Right ventricle myocardium inferior (tissue), 1 donor: ENCODE measurements at places on chromosomes 7 and 10. TPM values are rescaled to one million over a fixed set of nuclear protein-coding genes. Genes with fewer than 3 reads are reported as not detected.
A peak's percentile ranks its signal among the peaks of the same experiment; 100 is the strongest.

DNA sequence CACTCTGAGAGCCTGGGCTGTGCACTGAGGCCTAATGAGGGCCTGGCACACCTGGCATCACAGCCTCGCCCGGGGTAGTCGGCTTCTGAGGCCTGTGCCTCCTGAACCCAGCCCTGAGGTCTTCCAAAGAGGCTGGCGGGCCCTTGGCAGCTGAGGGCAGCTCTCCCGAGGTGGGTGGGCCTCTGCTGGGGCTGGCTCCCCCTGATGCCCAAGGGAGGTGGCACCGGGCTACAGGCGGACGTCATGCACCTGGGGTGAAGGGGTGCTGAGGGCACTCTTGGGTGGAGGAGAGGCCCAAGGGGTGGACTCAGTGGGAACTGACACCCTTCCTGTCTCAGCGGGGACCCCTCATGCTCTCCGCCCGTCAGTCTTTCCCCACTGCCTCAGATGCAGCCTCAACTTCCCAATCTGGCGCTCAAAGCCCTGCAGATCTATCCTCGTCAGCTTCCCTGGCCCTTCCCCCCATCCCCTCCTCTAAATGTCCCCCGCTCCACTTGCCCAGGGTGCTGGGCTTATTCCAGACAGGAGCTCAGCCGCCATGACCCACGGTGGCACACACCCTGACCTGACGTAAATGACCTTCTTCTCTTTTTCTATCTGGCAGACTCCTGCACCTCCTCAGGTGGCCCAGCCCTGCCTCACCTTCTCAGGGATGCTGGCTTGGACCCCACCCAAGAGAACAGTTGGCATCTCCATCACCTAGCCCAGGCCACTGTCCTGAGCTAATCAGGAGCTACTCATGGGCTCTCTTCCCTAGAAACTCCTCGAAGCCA lies 38.2 kb downstream of the MYL10 start:
- no peak for DNase-seq

- no peak for DNase-seq
Measured at GRCh38 chr10:49282879-49283341, 16.1 kb upstream of the C10orf71 start.

The CPA2 gene
- not detected for total RNA-seq

GRCh38 chr10:7558036-7558435 lies 108.7 kb downstream of the ITIH5 start:
- DNase-seq = no peak

The HOXA13 gene
- total RNA-seq = not detected

DNA sequence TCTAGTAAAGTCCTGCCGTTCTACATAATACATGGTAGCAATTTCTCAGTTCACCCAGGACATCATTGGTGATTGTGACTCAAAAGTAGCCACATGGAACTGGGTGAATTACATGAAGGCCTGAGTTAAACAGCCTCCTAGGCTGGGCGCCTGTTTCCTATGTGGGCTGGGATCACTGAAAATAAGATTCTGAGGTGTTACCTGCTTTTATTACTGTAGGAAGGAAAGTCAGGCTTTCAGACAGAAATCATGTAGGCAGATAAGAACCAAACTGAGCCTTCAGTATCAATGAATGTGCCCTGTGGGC lies 160.4 kb downstream of the CAMK1D start:
- DNase-seq = no peak

DNA sequence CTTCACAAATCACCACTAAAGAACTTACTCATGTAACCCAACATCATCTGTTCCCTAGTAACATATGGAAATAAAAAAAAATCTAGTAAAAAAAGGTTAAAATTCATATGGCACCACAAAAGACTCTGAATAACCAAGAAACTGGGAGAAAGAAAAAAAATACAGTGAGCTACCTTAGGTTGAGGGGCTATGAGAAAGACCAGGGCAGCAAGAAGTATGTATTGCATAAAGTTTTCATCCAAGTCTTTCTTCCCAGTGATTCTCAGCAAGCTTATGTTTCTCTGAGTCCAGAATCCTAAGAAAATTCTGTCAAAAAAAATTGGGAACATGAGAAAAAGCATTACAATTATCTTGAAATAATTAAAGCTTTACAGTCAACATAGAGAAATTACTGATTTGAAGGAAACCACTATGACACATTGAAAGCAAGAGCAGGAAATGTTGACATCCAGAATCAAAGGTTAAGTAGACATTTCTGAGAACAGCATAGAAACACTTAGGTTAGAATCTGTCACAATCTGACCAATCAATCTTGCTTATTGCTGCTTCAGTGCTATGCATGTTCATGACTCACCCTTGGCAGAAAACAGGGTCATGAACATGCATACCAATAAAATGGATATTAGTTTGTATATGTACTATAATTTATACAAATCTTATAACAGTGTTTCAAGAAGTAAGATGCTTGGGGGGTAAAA lies 494.0 kb upstream of the POT1 start:
- DNase-seq = no peak

GRCh38 chr10:108812906-108813305 lies 1110.4 kb downstream of the XPNPEP1 start:
- no peak for DNase-seq

DNA sequence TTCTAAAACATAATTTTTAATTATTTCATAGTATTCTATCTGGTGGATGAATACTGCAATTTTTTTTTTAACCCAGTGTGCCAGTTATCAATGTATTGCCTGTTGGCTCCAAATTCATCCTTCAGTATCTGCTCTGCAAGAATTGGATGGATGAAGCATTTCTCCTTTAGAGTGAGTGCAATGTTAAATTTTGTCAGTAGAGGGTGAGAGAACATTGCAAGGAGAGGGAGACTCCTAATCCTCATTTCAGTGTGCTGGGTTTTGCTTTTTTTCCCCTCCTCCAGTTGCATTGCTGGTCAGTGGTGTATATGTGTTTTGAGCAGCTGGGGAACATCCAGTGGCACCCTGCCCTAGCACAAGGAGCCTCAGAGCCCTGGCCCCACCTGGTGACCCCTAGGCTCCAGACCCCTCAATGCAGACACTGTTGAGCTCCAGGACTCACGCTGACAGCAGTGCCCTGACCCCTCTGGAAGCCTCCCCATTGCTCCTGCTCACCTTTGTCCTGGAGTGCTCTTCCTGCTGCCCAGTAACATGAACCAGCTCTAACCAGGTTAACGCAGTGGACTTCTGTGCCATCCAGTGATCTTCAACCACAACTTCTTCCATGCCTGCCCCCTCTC lies 199.4 kb downstream of the USP6NL start:
- no peak for DNase-seq

The CLDN3 gene
- total RNA-seq = not detected

DNA sequence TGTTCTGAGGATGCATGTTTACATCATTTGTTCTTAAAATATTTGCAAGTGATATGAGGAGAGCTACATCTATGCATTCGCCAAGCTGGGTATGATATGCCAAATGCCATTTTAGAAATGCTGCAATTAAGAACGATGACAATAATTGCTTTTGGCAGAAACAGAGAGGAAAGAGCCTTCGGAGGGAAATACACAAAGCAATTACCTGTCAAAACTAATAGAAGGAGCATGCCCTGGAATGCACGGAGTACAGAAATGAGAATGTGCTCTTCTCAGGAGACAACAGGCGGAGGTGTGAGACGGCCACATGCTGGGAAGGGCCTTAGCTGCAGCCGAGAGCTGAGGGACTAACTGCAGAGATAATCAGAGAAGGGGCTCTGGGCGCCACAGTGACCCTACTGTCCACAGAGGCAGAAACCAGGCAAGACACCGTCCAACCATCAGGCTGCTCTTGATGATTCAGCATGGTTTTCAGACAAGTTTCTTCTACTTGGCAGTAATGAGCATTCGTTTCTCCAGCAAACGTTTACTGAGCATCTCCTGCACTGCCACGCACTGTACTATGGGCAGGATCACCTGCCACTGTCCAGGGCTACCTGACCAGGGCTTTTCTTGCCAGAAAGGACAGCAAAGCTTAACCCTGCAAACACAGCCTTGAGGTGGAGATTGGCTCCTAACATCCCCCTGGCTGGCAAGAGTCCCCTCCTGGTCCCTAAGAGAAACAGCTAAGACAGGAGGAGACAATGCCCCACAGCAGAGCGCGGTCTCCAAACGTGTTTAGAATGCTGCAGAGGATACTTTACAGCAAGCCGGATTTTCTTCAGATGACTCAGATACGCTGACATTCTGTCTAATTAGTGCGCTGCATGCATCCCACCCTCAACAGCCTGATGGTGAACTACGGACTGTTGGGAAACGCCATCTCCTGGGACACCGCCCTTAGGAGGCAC lies 18.1 kb downstream of the VIPR2 start:
- peak; percentile 69 for DNase-seq

DNA sequence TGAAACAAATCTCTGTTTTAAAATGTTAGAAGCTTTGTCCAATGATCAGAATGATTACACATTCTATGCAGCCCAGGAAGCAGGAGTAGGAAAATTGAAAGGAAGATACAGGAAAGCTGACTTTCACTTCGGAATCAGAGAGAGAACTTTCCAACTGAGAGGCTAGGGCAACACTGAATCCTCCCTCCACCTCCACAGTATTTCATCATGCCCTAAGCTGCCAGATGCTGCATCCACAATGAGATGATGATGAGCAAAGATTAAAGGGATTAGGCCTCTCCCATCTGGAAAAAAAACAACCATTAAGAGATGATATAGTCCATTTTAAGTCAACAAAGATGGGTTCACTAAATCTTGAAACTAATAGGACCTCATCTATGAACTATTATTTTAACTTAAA lies 215.6 kb downstream of the GPR37 start:
- DNase-seq = no peak

The TRIM73 gene
- 0.41 TPM for total RNA-seq

DNA sequence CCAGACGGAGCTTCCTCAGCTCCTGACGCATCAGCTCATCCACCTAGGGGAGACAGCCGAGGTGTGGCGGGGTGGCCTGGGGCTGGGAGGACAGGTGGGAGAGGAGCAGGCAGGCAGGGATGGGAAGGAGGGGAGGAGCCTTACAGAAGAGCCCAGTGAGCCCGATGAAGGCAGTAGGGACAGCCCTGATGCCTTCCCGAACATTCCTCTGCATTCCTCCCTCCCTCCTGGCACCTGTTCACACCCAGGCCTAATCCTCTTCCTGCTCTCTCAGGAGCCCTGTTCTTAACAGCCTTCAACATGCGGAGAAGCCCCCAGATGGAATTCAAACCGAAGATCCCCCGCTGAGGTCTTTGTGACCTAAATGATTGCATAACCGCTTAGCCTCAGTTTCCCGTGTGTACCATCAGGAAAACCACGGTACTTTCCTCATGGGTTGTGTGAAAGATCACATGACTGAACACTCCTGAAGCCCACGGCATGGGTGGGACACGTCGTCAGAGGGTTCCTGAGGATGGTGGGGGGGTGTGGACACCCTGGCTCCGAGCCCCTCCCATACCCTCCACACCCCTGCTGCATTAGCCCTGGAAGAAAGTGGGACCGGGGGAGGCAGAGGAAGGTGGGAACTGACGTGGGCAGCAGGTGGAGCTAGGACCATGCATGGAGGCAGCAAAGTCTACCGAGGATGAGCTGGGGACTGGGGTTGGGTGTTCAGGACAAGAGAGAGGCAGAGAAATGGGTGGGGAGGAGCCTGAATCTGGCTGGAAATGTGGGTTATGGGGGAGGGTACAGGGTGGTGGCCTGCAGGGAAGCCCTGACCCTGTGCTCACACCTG lies 8.8 kb upstream of the ASB10 start:
- DNase-seq = no peak

DNA sequence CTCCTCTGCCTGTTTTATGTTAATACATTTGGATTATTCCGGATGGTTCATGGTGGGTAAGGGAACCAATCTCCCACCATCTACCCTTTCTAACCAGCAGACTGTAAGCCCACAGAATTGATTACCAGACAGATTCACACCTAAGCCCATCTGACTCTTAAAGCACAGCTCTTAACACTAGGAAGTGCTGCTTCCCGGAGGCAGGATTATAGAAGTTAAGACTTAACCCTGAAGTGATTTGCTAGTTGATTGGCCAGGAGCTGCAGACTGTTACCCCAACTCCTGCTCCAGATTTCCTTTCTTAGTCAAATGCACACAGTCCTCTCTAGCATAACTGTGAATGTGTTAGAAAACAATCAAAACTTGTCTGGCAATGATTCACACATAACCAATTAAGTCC lies 221.7 kb downstream of the CDK14 start:
- no peak for DNase-seq

- peak; percentile 62 for DNase-seq
Measured at GRCh38 chr7:141992688-141993087, 3.0 kb upstream of the MGAM start.

The GRM3 gene
- not detected for total RNA-seq

- DNase-seq = no peak
Measured at GRCh38 chr10:95542761-95543160, 18.4 kb downstream of the SORBS1 start.

- no peak for DNase-seq
Measured at GRCh38 chr10:127243490-127244272, 47.3 kb upstream of the INSYN2A start.

The TCAF2 gene
- total RNA-seq = 0.38 TPM

- DNase-seq = no peak
Measured at GRCh38 chr10:89652806-89653370, 7.8 kb upstream of the PANK1 start.

The BHLHA15 gene
- total RNA-seq = not detected

GRCh38 chr7:88146616-88147015 lies 73.2 kb downstream of the SRI start:
- no peak for DNase-seq

DNA sequence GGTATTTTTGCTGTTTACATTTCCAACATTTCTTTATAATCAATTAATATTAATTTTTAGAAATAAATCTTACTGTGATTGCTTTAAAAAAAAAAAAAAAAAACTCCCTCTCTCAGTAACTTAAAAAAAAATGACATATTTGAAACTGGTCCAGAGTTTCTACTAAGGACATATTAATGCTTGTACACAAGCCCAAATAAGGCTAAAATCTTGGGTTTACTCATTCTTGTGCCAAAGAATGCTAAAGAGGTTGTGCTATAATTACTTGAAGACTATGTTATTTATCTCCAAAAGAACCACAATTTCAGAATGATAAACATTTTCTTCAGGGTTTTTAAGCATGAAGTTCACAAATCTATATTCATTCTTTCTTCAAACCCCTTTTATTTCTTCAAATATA lies 39.4 kb upstream of the PHF14 start:
- no peak for DNase-seq

DNA sequence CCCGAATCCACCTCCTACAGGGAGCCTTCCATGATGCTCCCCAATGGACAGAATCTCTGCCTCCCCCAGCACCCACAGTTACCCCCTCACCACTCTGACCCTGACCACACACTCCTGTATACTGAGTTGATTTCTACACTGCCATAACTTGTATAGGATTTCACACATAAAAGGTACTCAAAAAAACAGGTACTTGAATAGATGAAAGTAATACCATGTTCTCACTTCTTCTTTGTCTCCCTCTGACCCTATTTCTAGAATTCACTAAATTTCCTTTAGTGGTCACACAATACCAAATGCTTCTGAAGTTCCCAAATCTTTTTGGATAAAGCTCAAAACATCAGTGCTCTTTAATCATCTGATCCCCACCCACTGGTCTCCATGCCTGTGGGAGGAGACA lies 45.4 kb downstream of the HSPA12A start:
- DNase-seq = no peak

The GOLGA7B gene
- 0.08 TPM for total RNA-seq

- DNase-seq = no peak
Measured at GRCh38 chr7:1274876-1275375, 42.3 kb downstream of the UNCX start.

The TMEM196 gene
- total RNA-seq = not detected

- no peak for DNase-seq
Measured at GRCh38 chr10:30774261-30774660, 144.7 kb upstream of the LYZL2 start.
